ENCODE measurements at places on chromosomes 11 and 22. TPM values are rescaled to one million over a fixed set of nuclear protein-coding genes. Genes with fewer than 3 reads are reported as not detected.

- DNase-seq = peak; percentile 91
Measured at GRCh38 chr11:64887757-64888405, 9.5 kb upstream of the EHD1 start.

GRCh38 chr11:44493930-44494329, 71.5 kb upstream of the CD82 start:
- no peak for DNase-seq

DNA sequence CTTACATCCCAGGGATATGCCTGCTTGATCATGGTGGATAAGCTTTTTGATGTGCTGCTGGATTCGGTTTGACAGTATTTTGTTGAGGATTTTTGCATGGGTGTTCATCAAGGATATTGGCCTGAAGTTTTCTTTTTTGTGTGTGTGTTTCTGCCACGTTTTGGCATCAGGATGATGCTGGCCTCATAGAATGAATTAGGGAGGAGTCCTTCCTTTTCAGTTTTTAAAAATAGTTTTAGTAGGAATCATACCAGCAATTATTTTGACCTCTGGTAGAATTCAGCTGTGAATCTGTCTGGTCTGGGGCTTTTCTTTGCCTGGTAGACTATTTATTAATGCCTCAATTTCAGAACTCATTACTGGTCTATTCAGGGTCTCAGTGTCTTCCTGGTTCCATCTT, 362.4 kb downstream of the JRKL start:
- no peak for DNase-seq

- no peak for DNase-seq
Measured at GRCh38 chr22:29203488-29204454, 1.9 kb upstream of the EMID1 start.

GRCh38 chr11:1531449-1532013, 40.5 kb downstream of the DUSP8 start:
- DNase-seq = no peak

DNA sequence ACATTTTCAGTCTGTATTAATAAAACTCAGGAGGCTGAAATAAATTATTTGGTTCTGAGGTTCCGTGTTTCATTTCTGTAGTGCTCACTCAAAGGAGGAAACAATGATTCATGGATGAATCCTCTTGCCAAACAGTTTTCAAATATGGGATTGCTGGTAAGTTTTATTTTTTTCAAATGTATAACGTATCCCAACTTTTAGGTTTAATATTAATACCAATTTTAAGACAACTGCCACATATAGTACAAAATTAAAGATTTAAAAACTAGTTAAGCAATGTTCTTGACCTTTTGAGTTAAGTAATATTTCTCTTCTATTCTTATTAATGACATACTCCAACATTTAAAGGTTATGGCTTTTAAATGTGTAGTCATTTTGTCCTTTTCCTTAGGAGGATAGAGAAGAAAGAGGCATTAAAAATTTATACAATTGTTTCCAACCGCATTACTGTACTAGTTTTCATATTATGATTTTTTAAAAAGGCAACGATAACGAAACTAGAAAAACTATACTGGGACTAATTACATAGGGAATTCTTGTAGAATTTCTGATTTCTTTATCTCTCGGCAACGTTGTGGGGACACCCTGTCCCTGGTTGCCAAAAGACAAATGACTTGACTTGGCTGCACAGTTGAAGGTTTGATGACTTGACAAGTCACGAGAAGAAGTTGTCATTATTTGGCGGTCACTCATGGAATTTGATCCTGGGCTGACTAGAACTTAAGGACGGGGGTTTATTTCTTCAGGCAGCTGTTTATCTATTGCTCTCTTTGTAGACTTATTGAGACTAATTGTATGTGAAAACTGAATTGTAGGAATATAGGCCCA, 69.1 kb upstream of the ADSL start:
- no peak for DNase-seq

DNA sequence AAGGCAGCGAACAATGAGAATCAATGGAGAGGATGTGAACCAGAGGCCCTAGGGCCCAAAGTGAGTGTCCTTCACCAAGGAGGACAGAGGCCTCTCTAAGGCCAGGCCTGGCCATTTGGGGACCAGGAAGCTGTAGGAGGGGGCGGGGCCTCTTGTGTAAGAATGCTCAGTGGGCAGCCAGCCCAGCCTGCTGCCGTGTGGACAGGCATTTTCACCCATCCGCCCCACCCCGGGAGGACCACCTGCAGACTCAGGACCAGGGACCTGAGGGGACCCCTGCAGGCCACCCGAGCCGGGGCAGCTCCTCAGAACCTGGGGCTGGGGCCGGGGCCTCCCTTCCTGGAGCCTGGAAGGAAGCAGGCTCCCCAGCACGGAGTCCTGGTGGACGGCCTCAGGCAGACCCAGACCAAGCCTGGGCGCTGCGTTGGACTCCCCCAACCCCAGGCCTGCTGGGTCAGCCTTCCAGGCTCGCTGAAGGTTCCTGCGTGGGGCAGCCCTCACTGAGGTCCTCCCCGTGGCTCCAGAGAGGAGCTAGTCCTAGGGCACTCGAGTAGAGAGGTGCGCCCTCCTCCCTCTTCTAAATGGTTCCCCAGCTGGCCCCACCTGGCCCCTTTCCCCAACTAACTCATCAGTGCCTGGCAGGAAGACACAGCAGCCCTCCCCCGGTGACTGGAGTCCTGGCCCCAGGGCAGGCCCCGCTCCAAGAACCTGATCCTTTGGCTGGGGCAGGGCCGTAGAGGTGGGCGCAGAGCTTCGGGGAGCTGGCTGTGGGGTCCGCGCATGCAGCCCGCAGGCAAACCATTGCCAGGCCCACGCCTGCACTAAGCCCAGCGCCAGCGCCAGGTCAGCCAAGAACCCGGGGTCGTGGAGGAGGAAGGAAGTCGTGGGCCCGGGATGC, 1.5 kb upstream of the TRABD start:
- peak; percentile 68 for DNase-seq

DNA sequence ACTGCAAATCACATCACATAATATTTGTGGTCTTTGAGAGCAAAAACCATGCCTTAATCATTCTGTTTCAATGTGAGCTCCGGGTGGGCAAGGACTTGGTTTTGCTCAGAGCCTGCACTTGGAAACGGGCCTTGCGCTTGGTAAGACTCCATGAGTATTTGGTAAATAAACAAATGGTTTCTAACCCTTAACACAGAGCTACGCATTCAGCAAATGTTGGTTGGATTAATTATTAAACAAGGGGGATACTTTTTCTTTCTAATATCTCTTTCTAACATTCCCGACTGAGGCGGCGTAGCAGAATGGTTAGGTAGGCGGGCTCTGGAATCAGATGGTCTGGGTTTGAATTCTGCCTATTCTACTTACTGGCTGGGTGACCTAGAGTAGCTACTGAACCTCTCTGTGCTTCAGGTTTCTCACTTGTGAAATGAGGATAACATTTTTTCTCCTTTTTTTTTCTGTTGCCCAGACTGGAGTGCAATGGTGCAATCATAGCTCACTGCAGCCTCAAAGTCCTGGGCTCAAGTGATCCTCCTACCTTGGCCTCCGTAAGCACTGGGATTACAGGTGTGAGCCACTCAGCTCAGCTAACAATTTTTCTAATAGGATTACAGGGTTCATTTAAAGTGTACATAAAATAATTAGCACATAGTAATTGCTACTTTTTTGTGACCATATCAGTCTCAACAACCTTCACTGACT, 3.4 kb upstream of the FAM83F start:
- no peak for DNase-seq

DNA sequence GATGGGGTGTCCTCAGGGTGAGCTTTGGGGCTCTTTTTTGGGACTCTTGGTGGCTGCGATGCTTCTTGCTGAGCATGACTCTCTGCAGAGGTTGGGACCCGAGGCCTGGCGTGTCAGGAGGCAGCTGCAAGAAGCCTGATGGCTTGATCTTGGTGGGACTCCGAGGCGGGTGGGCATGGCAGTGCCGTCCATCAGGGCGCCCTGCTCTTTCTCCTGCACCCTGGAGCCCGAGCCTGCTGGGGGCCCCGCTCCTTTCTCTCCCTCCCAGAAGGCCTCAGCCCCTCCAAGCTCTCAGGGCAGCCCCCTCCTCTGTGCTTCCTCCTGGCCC, 432.7 kb downstream of the TBC1D22A start:
- no peak for DNase-seq

DNA sequence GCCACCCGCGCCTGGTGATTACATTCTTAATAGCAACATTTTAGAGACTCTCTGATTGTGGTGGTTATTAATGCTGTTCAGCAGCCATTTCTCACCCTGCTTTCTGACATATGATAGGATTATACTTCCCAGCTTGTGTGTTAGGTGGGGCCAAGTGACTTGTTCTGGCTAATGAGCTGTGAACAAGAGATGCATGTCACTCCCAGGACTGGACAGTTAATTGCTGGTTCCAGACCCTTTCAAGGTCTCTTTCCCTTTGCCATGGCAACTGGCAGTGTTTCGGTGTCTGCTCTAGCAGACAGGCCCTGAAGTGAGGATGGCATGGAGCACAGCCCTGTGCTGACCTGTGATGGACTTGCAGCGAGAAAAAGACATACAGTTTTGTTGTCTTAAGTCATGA, 8.9 kb upstream of the PTPRJ start:
- no peak for DNase-seq

GRCh38 chr22:49582678-49583077, 245.0 kb downstream of the BRD1 start:
- DNase-seq = no peak

GRCh38 chr11:48006301-48006992, 26.1 kb downstream of the PTPRJ start:
- no peak for DNase-seq

GRCh38 chr22:30074147-30074546, 6.1 kb upstream of the HORMAD2 start:
- no peak for DNase-seq

DNA sequence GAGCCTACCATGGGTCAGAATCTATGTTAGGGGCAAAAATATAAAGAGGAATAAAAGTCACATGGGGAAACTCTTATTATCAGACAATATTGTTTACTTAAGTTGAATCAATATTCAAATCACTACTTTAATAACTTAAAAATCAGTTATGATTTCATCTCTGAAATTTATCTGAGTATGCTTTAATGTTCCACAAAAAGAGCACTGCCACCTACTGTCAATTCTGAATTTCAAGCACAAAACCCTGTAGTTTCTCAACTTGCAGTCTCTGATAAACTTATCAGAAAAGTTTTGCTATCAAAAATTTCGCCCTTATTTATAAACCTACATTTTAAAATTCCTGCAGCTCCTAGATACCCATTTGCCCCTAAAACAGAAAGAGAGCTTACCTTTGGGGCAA, 47.3 kb downstream of the RDX start:
- DNase-seq = no peak

GRCh38 chr11:130145311-130145812, 14.2 kb upstream of the ST14 start:
- DNase-seq = no peak

- no peak for DNase-seq
Measured at GRCh38 chr22:40679964-40680818, 907 bp downstream of the MCHR1 start.

DNA sequence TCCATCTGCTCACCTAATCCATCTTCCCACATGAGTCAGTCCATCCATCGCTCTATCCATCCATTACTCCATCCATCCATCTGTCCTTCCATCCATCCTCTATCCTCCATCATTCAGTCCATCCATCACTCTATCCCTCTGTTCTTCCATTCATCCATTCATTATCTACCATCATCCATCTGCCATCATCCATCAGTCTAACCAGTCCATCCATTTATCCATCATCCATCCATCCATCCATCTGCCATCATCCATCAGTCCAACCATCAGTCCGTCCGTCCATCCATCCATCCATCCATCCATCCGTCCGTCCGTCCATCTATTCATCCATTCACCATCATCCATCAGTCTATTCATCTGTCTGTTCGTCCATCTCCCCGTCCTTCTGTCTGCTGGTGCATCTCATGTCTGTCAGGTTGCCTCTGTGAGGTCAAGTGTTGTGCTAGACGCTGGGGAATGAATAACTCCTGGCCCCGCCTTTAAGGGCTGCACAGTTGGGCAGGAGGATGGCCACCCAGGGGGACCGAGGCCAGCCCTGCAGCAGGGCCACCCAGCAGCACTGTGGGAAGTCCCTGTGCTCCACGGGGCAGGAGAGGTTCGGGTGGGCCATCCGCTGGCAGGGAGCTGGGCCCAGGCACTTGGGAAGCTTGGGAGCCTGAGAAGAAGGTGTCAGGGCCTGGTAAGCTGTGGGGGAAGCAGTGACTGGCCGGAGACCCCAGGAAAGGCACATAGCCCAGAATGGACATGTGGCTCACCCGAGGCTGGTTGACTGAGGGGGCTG, 137.1 kb downstream of the CTTN start:
- DNase-seq = no peak

DNA sequence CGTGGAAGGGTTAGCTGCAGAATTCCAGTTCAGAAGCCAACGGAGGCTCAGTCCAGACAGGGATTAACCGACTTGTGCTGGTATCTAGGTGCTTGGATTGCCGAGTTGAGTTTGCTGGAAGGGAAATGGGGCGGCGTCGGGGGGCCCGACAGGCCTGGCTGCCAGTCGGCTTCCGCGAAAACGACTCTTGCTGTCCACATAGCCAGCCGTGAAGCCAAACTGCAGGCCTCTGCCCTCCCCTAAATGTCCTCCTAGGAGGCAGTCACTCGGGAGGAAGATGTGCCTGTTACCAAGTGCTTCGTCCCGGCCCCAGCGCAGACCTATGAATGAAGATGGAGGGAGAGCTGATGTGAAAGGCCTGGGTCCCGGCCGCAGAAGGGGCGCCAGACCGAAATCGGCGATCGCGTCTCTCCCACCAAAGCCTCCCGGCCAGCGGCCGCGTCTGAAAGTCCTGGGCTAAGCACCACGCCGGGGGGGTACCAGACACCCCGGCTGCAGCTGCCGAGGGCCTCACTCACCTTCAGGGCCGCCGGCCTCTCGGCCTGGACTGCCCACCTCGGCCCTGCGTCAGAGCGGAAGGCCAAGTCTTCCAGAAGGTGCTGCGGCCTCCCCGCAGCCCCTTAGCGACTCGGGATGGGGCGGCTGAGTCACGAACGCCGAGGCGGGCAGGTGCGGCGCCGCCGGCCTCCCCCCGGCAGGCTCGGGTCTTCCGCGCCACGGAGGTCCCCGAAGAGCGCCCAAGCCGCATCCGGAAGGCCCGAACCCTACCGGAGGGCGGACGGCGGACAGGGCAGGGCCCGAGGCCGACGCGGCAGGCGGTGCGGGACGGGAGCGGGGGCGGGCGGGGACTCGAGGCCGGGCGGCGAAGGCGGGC, 7.5 kb downstream of the DPAGT1 start:
- peak; percentile 20 for DNase-seq

Gene MOGAT2
- total RNA-seq = not detected

Gene DEFB131B
- not detected for total RNA-seq

Gene MS4A6A
- total RNA-seq = not detected

Gene CCDC89
- total RNA-seq = 0.26 TPM

Gene MAPK11
- 23.7 TPM for total RNA-seq

Gene GAL3ST1
- 8.2 TPM for total RNA-seq

Gene SCUBE2
- not detected for total RNA-seq

Data from Calu3 (cell line).